ENCODE measurements at places on chromosomes 5 and 9. TPM values are rescaled to one million over a fixed set of nuclear protein-coding genes. Genes with fewer than 3 reads are reported as not detected.

The SPINK7 gene
- not detected for total RNA-seq

The GRXCR2 gene
- total RNA-seq: not detected

The GADD45G gene
- total RNA-seq: 0.67 TPM

The SLC24A2 gene
- total RNA-seq: not detected

The GOLGA2 gene
- 43.3 TPM for total RNA-seq

The INSL4 gene
- not detected for total RNA-seq

The RGS7BP gene
- total RNA-seq: not detected

The MAPKAP1 gene
- total RNA-seq: 72.0 TPM

The PCDHGB3 gene
- 5.1 TPM for total RNA-seq

The CRB2 gene
- not detected for total RNA-seq

The TRAF1 gene
- 1.8 TPM for total RNA-seq

The DRD1 gene
- total RNA-seq: 0.34 TPM

The WHRN gene
- total RNA-seq: 15.8 TPM

The CDHR2 gene
- not detected for total RNA-seq

The VCP gene
- 296 TPM for total RNA-seq

The PCDHB5 gene
- total RNA-seq: 0.36 TPM

The SPINK6 gene
- total RNA-seq: not detected

The SPATA31D4 gene
- not detected for total RNA-seq

The NDST1 gene
- total RNA-seq: 49.8 TPM

The LTC4S gene
- not detected for total RNA-seq

The BTNL3 gene
- total RNA-seq: not detected

The SARDH gene
- total RNA-seq: 13.0 TPM

The NDUFS6 gene
- total RNA-seq: 48.3 TPM

The ZNF483 gene
- 1.3 TPM for total RNA-seq

The NR5A1 gene
- total RNA-seq: not detected

The ERGIC1 gene
- 72.0 TPM for total RNA-seq

The SLC25A2 gene
- total RNA-seq: under 0.01 TPM

The SOWAHA gene
- total RNA-seq: not detected

The GRIN1 gene
- total RNA-seq: not detected

The SLC1A1 gene
- 1.7 TPM for total RNA-seq

The PCSK1 gene
- total RNA-seq: 1.00 TPM

The SLC45A2 gene
- 114 TPM for total RNA-seq

The PHAX gene
- 58.0 TPM for total RNA-seq

The TOR4A gene
- total RNA-seq: 3.3 TPM

The PCDHGA2 gene
- total RNA-seq: 0.69 TPM

The DMRT2 gene
- 0.77 TPM for total RNA-seq

The HACD4 gene
- total RNA-seq: 3.4 TPM

The MARVELD2 gene
- 1.7 TPM for total RNA-seq

The ADAMTSL2 gene
- not detected for total RNA-seq
